T-helper 22 cell (primary cell): ENCODE measurements at places on chromosomes 1 and 21.

- DNase-seq: no peak
These were observed 10.0 kb upstream of the CDA start for GRCh38 chr1:20578721-20579395.

- DNase-seq: no peak
These were observed 90.1 kb downstream of the TNFSF18 start for GRCh38 chr1:172960454-172961208.

GRCh38 chr1:32299327-32299726 is 7.4 kb downstream of the HDAC1 start:
- DNase-seq: no peak

DNA sequence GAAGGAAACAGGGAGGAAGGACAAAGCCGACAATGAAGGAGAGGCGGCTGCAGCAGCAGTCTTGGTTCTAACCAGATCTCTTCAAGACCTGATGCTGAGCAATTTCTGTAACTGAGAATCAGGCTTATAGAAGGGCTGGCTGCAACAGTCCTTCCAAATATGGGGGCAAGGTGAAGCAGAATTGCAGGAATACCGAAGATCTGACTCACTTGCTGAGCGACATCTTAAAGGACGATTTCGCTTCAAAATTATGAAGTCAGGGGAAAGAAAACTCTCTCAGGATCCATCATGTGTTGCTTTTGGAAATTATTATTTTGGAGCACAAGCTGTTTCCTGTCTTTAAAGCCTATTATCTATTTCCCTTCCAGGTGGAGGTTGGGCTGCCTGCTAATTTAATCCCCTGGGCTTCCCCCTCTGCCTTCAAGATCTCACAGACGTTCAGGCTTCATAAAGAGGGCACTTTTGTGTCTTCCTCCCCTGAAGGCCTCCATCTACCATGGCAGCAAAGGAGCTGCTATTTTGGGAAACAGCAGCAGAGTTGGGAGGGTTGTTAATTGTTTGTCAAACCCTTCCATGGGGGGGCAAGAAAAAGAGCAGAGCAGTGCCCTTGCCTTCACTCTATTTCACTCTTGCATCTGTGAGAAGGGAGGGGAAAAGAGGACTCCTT is 10.8 kb upstream of the IER5 start:
- no peak for DNase-seq

- DNase-seq: no peak
These were observed 6.1 kb downstream of the FAM3B start for GRCh38 chr21:41322496-41323382.

DNA sequence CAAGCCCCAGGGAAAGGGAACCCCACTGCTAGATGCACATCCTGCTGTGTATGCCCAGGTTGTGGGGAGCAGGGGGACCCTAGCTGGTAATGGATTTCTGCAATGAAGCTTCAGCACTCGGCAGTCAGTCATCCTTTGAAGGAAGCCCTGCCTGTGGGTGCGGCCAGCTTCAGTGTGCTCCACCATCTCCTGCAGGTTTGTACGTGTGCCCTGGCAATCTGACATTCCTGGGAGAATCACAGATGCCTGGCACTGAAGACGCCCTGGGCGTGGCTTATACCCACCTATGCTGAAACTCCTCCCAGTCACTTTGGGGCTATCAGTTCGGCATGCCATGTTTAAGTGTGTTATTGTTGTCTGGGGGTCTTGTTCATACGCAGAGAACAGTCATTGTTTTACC is 6.8 kb downstream of the SPRR5 start:
- no peak for DNase-seq

- no peak for DNase-seq
These were observed 36.6 kb downstream of the PTGS2 start for GRCh38 chr1:186643614-186644013.

DNA sequence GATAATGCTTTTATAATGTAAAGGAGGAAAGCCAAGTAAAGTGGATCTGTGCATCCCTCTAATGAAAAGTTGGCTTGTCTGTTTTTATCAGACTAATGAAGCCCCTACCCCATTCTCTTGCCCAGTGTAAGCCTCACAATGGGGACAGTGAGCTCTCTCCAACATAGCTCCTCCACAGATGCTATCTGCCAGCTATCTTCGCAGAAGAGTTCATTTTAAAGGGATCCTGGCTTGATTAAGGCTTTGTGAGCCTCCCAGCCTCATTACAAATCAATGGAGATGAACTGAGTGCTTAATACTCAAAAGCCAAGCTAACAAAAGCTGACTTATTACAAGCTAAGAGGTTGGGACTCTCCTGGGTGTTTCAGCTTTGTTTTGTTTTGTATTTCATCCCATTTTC is 514.7 kb downstream of the NUF2 start:
- DNase-seq: no peak

GRCh38 chr1:15618077-15618654 is 908 bp downstream of the DDI2 start:
- DNase-seq: no peak

DNA sequence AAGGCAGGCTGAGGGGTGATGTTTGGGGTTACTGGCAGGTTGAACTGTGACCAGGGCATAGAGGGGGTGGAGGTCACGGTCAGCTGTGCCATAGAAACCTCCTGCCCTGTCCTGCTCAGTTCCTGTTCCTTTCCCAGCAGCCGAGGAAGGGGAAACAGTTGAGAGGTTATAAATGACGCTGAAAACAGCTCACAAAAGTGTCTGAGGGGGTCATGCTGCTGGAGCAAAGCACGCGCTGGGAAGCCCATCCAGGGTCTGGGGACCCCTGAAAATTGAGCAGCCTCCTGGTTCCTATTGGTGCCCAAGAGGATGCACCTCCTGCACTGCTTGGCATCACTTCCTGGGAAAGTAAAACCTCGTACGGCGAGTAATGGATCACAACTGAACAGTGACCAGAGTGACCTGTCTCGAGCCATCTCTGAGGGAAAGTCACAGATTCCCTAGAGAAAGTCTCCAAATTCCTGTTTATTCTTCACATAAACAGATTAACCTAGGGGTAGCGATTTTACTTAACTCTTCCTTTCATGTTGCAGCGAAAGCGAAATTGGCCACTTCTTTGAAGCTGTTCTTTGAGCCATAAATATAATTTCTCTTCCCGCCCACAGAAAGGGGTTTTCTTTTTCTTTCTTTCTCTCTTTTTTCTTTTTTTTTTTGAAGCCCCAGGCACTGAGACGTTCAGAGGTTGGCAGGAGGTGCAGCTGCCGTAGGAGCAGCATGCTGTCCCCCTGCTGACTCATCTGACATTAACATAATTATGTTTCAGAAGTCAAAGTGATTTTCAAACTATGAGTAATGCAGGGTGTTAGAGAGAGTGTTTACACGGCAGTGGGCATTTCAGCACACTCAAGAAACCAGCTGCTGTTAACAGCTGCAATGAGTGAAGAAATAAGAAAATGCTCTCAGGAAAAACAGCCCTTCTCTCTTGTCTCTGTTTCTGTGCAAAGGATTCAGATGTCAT is 41.8 kb upstream of the ATF3 start:
- DNase-seq: peak; percentile 25

DNA sequence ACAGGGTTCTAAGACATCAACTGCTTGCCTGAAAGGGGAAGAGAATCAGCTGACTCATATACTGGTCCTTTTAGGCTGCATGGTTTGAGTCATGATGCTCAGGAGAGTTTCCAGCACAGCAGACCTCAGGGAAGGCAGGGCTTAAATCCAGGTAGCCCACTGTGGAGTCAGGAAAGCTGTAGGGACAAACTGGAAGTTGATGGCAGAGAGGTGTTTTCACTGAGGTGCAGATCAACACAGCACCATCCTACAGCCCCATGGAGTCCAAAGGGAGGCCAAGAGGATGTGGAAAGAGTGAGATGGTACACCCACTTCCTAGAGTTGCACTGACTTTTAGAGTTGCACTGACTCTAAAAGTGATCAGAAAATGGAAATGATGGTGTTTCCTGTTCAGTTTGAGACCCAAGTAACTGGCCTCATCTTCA is 252.4 kb upstream of the DUSP10 start:
- no peak for DNase-seq

GRCh38 chr1:109152196-109152595 is 38.3 kb downstream of the ELAPOR1 start:
- no peak for DNase-seq

DNA sequence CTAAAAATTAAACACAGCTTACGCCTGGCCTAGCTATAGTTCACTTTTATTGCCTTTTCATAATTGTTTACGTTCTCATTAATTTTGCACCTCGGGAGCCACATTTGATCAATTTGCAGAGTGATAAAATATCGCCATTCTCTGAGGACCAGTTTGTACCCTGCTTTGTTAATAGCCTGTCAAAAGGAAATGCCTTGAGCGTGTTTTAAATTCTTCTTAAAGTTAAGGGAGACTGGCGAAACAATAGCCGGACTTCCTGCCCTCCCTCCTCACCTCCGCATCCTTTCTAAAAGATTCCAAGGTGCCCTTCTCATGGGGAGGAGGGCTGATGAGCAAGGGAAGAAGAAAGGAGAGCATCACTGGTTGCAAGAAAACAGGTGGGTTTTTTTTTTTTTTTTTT is 271.6 kb downstream of the KCNJ6 start:
- no peak for DNase-seq

DNA sequence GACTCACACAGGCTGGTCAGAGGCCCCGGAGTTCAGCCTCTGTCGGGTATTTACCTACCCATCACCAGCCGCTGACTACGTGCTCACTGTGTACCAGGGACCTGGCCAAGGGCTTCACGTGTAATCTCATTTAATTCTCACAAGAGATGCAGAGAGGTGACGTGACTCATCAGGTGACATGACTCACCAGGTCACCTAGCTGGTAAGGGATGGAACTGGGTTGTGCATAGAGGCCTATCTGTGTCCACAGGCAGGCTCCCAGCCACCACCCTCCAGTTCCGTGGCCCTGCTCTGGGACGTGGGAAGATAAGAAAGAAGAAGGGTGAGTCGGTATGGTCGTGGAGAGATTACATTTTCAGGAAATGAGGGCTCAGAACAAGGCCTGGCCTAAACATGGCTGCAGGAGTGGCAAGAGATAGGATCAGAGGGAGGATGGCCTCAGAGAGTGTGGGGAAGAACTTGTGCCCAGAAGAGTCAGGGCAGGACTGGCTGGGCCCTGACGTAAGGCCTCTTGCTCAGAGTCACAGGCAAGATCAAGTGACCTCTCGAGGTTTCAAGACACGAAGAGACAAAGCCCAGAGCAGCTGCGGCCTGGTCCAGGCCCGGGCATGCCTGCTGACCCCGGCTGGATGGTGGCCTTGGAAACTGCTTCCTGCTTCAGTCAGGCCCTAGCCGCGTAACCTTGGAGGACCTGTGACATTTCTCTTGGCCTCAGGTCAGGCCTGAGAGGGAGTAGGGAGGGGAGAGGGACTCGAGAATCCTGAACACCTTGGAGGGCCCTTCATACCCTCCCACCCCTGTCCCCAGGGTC is 52.7 kb upstream of the WASF2 start:
- no peak for DNase-seq

- DNase-seq: no peak
These were observed 418.5 kb upstream of the RUNX1 start for GRCh38 chr21:35467566-35467965.

DNA sequence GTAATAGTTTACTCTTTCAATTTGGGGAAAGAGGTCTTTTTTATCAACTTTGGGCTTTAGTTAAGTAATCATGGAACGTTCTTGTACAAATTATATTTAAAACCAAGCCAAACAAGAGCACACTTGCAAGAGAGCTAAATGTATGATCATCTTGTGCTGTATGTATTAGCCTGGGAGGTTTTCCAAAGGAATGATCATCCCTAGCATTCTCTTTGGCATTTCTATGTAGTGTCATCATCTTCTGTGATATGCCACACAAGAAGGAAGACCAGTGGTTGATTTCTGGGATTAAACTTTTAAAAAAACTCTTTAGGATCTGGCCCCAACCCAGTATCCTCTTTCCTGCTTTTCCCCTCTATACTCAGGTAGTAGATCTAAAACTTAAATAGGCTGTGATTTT is 38.4 kb upstream of the KCNQ4 start:
- DNase-seq: no peak

DNA sequence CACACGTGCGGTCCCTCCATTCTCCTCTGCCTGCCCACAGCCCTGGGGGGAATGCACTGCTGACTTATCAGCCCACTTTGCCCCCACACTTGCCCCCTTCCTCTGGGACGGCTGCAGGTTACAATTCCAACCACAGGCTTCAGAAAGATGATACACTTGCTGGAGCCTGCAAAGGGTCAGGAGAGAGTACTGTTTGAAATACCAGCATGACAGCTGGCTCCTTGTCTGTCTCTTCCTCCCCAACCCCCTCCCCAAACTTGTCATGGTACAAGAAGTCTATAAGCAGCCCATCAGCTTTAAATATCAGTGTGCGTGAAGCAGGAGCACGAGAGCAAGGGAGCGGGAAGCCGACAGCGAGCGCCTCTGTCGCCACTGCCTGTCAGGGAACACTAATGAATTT is 62.4 kb downstream of the ERI3 start:
- no peak for DNase-seq

DNA sequence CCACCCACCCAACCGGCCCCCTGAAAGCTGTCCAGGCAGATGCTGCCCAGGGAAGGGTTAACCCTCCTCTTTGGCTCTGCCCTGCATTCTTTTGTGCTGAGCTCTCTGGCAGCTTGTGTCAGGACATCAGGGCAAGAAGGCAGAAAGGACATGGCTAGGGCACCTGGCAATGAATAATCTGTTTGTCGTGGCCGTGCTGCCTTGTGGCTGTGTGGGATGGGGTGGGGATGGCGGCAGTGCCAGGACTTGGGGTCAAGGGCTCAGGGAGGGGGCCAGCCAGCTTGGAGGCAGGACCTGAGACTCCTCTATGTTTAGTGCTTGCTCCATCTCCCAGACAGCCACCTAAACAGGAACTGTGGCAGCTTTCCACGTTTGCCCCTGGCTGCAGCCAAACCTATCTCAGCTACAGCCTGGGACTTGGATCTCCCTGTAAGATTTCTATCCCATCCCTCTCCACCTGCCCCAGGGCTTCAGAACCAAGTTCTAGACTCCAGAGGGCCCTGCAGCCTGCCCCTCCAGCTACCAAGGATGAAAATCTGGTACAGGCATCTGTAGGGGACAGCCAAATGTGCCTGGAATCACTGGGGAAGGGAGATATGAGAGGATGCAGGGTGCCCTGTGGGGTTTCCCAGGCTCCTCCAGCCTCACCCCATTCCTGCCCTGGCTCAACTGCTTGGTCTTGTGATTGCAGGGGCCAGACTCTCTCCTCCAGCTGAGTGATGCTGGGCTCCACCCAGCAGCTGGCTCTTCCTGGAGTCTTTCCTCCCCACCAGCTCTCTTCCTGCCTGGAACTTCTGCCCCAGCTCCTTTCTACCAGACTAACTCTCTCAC is 9.6 kb upstream of the GPR37L1 start:
- no peak for DNase-seq

GRCh38 chr1:94843846-94844245 is 23.7 kb downstream of the SLC44A3 start:
- DNase-seq: no peak

DNA sequence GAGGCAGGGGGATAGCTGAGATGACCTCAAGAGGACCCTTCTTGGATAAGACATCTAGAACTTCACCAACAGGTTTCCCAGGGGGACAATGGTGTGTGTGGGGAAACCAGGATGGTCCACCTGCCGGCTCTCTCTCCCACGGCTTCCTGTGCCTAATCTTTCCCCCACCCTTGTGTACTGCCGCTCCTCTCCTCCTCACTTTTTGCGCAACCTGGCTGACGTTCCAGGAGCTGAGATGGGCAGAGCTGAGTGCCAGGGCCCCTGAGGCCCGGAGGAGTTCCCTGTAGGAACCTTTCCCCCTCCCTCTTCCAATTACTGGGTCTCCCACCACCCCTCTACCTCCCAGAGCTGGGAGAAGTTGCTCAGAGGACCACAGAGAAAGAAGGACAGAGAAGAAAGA is 6.9 kb downstream of the SLC26A9 start:
- no peak for DNase-seq

GRCh38 chr1:163387146-163387545 is 65.4 kb downstream of the NUF2 start:
- DNase-seq: no peak

GRCh38 chr1:150176593-150176992 is 26.9 kb downstream of the PLEKHO1 start:
- DNase-seq: no peak
